ENCODE measurements at places on chromosomes 4 and X. TPM values are rescaled to one million over a fixed set of nuclear protein-coding genes. Genes with fewer than 3 reads are reported as not detected.

Gene DDX53
- not detected for polyA plus RNA-seq

Gene TCEAL1
- polyA plus RNA-seq: 11.6 TPM

Gene CXCL11
- polyA plus RNA-seq: 0.32 TPM

Gene LDB2
- not detected for polyA plus RNA-seq

Gene CCNB3
- 0.10 TPM for polyA plus RNA-seq

Gene CXCL3
- polyA plus RNA-seq: 6.2 TPM

Gene ATP8A1
- polyA plus RNA-seq: 0.02 TPM
